ENCODE measurements at places on chromosomes 7 and 10.

DNA sequence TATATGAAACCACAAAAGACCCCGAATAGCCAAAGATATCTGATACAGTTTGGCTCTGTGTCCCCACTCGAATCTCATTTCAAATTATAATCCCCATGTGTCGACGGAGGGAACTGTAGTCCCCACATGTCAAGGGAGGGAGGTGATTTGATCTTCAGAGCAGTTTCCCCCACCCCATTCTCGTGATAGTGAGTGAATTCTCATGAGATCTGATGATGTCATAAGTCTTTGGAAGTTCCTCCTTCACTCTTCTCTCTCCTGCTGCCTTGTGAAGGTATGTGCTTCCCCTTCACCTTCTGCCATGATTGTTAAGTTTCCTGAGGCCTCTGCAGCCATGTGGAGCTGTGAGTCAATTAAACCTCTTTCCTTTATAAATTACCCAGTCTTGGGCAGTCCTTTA lies 13.0 kb downstream of the ELAPOR2 start:
- no peak for DNase-seq

- DNase-seq, result no peak
Observed at GRCh38 chr7:117043108-117043825, 90.0 kb downstream of the ST7 start.

DNA sequence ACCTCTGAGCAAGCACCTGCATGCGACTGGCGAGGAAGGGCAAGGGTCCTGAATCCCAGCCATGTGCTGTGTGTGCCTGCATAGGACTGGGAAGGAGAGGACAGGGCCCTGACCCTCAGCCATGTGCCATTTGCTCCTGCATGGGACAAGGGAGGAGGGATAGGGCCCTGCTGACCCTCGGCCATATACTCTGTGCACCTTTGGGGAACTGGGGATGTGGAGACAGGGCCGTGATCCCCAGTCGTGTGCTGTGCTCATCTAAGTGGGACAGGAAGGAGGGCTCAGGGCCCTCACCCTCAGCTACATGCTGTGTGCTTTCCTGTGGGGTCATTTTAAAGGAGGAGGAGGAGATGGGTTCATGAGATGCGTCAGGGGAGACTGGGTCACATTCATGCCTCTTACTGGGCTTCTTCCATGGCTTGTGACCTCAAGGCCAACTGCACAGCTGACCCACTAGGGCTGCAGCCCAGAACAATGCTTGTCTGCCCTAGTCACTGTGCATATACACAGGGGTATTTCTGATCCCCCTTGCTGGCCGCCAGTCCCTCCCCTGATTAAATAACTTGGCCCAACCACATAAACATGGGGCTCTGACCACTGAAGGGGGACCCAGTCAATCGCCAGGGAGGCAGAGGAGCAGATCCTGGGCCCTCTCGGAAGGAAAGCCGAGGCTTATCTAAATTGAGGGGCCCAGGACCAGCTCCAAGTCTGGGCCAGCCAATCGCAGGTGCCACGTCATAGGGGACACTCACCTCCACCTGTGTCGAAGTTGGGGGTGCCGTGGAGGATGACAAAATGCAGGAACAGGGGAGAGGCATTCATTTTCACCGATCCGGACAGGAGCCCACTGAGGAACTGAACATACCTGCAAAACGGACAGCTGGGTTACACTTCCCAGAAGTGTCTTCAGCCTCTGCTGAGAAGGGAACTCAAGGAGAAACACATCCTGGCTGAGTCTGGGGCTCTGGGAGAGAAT lies 167.3 kb downstream of the TNS3 start:
- no peak for DNase-seq

- DNase-seq, result no peak
Observed at GRCh38 chr10:43923328-43923727, 274.6 kb upstream of the ZNF32 start.

DNA sequence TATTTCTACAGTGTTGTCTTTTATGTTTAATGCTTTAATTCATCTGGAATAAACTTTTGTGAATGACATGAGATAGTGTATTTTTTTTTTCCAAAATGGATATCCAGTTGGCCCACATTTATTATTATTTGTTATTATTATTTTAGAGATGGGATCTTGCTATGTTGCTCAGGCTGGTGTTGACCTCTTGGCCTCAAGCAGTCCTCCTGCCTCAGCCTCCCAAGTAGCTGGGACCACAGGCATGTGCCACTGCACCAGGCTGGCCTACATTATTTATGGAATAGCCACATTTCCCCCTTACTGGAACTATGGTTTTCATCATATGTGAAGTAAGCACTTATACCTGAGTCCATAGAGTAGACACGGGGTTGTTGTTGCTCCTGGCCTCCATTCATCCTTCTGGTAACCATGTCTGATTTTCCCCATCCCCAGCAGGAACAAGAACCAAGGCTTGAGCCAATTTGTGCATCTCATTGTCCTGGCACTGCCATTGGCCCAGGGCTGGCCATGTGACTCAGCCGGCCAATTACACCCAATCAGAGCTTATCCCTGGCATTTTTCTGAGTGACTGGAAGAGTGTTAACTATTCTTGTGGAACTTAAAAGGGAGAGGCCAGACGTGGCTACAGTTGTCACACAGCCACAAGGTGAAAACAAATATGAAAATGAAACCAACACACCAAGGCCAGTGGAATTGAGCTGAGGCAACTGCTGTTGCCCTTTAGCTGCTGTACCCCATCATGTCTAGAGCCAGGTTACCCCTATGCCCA lies 23.1 kb downstream of the PRF1 start:
- no peak for DNase-seq

DNA sequence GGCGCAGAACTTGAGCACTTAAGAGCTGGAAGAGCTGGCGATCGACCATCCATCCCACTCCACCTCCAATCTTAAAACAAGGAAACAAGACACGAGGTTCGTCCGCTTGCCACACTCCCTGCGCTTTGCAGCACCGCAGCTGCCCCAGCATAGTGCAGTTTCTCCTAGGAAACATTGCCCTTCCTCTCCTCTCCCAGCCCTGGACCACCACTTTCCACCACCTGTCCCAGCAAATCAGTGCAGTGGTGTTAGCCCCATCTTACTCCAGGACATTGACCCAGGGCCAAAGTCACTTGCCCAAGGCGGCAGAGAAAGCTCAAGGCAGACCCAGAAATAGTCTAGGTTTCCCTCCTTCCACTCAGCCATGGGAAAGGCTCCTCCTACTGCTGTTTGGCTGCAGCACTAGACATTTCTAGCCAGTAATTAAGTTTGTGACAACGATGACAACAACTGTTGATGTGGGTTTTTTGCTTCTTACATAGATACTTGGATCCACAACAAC lies 1.5 kb upstream of the PARD3 start:
- DNase-seq, result no peak
